Testis (tissue), 5 donors: ENCODE measurements at places on chromosomes 5 and 9. TPM values are rescaled to one million over a fixed set of nuclear protein-coding genes. Genes with fewer than 3 reads are reported as not detected.

DNA sequence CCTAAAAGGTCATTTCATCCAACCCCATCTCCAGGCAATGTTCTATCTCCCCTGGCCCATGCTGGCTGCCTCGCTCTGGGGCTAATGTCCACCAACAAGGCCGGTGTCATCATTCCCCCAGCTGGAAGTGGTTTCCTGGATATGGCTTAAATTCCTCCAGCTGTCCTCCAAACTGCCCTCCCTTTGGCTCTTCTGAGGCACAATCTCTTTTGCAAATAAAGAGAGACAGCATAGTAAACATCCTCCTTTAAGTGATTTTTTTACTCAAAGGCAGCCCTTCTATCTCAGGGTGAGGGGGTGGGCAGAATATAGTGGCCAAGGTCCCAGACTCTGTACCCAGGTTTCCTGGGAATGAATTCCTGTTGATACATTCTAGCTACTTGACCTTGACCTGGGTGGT, 117.4 kb upstream of the PANK3 start:
- DNase-seq: no peak

DNA sequence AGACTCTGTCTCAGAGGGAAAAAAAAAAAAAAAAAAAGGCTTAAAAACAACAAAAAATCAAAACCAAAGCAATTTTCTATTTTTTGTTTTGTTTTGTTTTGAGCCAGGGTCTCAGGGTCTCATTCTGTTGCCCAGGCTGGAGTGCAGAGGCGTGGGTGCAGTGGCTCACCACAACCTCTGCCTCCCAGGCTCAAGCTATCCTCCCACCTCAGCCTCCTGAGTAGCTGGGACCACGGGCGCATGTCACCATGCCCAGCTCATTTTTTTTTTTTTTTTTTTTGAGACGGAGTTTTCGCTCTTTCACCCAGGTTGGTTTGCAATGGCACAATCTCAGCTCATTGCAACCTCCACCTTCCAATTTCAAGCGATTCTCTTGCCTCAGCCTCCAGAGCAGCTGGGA, 5.7 kb downstream of the STK10 start:
- DNase-seq: no peak

DNA sequence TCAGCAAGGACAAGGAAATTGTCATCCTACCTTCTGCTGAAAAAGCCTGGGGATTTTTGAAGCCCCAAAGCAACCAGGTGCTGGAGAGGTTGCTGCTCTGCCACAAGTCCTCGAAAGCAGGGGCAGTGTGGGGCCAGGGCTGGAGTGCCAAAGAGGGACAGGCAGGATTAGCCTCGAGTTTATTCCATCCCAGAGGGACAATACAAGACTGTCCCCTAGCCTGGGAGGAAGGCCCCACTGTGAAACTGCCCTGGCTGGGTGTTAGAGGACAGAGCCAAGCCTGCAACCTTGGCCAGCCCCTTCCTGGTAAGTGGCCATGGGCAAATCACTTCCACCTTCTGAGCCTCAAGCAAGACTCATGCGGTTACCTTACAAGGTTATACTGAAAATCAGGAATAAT, 55.1 kb downstream of the WHRN start:
- DNase-seq: no peak

Gene SPEF2
- 17.8 TPM for total RNA-seq

DNA sequence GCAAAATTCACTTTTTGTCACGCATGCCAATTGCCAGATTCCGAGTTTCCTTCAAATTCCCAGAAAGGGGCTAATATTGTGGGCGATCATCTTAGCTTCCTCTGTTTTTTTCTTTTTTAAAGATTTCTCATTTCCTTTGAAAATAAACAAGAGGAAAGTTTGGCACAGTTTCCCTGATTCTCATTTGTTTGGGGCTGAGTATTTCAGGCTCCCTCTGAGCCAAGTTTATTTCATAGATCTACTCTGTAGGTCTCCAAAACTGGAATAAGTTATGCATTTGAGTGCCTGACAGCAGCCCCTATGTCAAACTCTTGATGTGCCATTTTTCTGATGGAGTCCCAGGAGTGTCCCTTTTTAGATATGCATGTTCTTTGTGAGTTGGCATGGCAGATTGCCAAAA, 1297.2 kb upstream of the WWC1 start:
- DNase-seq: no peak

- DNase-seq: no peak
Observed at GRCh38 chr5:2277886-2278285, 395.2 kb upstream of the IRX4 start.

Gene PLGRKT
- 7.5 TPM for total RNA-seq

Gene FABP6
- 1.5 TPM for total RNA-seq

Gene CBY3
- 12.8 TPM for total RNA-seq

GRCh38 chr5:113984928-113985327, 376.9 kb upstream of the KCNN2 start:
- DNase-seq: no peak

GRCh38 chr5:169631360-169631759, 5.7 kb upstream of the DOCK2 start:
- no peak for DNase-seq
